ENCODE measurements at places on chromosomes 3 and 15. TPM values are rescaled to one million over a fixed set of nuclear protein-coding genes. Genes with fewer than 3 reads are reported as not detected.
A peak's percentile ranks its signal among the peaks of the same experiment; 100 is the strongest.

GRCh38 chr3:31724651-31725050 is 191.9 kb downstream of the STT3B start:
- DNase-seq: no peak
- no peaks in the 10 kb centered on the region for H3K27me3 ChIP-seq
- H3K4me1 ChIP-seq: peaks cover 16% of the 10 kb centered on the region
- no peaks in the 10 kb centered on the region for H3K36me3 ChIP-seq
- H3K27ac ChIP-seq: no peak overlapping the region
- no peak overlapping the region for H3K4me3 ChIP-seq

- H3K27ac ChIP-seq: peak overlapping the region; percentile 29
- peaks cover 20% of the 10 kb centered on the region for H3K36me3 ChIP-seq
- no peaks in the 10 kb centered on the region for H3K27me3 ChIP-seq
- H3K4me3 ChIP-seq: no peak overlapping the region
- peak; percentile 40 for DNase-seq
Observed at GRCh38 chr3:11583638-11584046, 60.1 kb downstream of the VGLL4 start.

- H3K36me3 ChIP-seq: peaks cover 23% of the 10 kb centered on the region
- no peaks in the 10 kb centered on the region for H3K4me1 ChIP-seq
- no peak overlapping the region for H3K27ac ChIP-seq
- H3K27me3 ChIP-seq: no peaks in the 10 kb centered on the region
- no peak overlapping the region for H3K4me3 ChIP-seq
Observed at GRCh38 chr15:40858706-40859105, 14.9 kb downstream of the SPINT1 start.

- no peak for DNase-seq
- H3K4me1 ChIP-seq: peaks cover 18% of the 10 kb centered on the region
- no peaks in the 10 kb centered on the region for H3K36me3 ChIP-seq
- no peaks in the 10 kb centered on the region for H3K27me3 ChIP-seq
- no peak overlapping the region for H3K27ac ChIP-seq
Observed at GRCh38 chr3:31955581-31955980, 25.5 kb downstream of the OSBPL10 start.

DNA sequence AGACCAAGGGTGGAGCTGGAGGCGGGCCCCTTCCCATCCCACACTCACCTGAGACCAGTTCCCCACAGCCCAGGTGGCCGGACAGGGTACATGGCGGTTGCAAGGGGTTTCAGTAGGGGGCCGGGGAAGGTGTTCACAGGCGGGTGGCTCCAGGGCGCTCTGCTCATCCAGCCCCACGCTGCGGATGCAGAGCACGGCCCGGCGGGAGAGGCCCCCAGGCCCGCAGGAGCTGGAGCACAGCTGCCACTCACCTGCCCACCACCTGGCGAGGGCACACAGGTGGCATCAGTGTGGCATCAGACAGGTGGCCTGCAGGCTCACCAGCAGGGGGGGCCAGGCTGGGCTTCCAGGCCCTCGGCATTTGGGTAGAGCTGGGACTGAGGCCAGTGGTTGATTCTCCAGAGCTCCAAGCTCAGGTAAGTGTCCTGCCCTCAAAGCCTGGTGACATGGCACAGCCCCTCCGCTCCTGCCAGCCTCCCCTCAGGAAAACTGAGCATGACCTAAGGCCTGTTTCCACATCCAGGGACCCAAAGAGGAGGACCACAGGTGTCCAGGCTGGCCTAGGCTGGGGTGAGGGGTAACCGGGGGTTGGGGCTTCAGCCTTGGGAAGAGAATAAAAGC is 43.8 kb downstream of the ADAMTS7 start:
- no peak for DNase-seq
- H3K27me3 ChIP-seq: no peaks in the 10 kb centered on the region
- H3K27ac ChIP-seq: no peak overlapping the region
- H3K36me3 ChIP-seq: no peaks in the 10 kb centered on the region
- no peaks in the 10 kb centered on the region for H3K4me1 ChIP-seq

LRRN1 gene
- 216 TPM for total RNA-seq

Data from endodermal cell (in vitro differentiated cells).